ENCODE measurements at places on chromosomes 2 and 18.

DNA sequence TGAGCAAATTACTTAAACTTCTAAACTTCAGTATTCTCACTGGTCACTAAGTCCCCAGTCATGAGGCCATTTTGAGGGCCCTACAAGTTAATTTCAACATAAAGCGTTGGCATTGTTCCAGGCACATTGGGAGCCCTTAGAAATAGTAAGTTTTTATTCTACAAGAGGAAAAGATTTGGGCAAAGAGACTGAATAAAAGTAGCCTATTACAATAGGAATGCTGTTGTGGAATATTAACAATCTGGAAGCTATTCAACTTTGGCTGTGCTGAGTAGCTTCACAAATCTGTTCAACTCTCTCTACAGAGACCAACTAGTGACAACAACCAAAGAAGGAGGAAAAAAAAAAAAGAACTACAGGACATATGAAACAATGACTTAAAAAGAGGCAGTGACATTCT is 1287.5 kb upstream of the NXPH2 start:
- DNase-seq: no peak

- DNase-seq: no peak
These were observed 154.7 kb upstream of the HS6ST1 start for GRCh38 chr2:128473175-128474035.

GRCh38 chr2:233707940-233708644 is 4.6 kb upstream of the UGT1A5 start:
- DNase-seq: no peak

- DNase-seq: no peak
These were observed 382.7 kb upstream of the KLHL29 start for GRCh38 chr2:23002234-23002633.

DNA sequence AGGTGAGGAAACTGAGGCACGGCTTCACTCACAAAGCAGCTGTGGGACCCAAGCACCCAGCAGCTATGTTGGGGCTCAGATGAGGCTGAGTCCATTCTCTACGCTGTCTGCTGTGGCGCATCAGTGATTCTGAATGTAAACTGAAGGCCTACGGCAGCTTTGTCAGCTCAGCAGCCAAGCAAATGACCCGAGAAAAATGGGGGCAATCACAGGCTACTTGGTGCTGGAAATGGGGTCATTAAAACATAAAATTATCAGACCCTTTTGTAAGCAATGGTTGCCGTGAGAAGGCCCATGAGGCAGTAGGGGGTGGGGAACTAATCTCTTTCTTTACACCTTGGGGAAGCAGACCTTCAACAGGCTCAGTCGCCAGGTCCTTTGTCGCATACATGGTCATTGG is 84.0 kb upstream of the ZCCHC2 start:
- no peak for DNase-seq

DNA sequence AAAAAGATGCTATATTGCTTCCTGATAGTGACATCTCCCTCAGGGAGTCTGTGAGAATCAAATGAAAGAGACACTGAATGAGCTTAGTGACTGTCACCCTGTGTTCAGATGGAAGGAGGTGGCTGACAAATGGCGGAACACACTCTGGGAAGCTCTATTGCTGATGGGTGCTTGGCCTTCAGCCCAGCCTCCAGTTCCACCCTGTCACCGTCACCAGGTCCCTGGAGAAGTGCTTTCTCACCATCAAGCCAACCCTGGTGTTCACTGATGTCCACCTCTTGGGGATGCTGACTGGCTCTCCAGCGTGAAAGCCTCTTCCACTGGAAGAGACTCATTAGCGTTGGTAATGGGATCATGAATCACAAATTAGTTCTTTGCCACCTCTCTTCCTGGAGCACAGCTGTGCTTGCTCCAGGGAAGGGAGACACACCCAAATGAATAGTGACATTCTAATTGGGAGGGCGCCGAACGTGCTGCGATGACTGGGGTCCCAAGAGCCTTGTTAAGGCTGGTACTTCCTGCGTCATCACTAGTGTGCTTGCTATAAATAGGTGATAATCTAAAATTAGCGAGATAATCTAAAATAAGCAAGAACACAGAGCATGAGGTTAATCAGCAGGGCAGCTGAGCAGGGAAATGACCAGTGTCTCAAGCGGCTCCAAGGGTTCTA is 154.0 kb downstream of the CLIP4 start:
- DNase-seq: no peak

GRCh38 chr2:95023222-95023597 is 2.3 kb upstream of the MAL start:
- no peak for DNase-seq

GRCh38 chr18:79422022-79422782 is 26.5 kb downstream of the NFATC1 start:
- DNase-seq: no peak

GRCh38 chr2:224776795-224777558 is 60.8 kb upstream of the CCDC195 start:
- no peak for DNase-seq

DNA sequence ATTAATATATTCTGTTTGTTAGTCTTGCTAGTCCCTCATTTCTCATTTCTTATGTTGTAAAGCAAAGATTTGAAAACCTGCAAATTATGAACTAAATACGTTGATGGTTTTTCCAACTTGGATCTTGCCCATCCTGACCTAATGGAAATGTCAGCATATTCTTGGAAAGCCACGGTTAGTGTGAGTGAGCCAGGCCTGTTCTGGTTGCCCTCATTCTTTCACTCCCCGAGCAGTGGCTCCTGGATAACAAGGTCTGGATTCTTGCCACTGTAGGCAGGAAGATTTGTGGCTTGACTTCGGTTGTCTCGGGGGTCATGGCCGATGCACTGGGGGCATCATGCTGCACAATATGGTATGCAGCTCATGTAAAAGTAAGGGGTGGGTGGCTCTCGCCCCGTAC is 359.1 kb downstream of the MEIS1 start:
- DNase-seq: no peak

GRCh38 chr2:82852787-82853186 is 1606.3 kb downstream of the SUCLG1 start:
- no peak for DNase-seq

DNA sequence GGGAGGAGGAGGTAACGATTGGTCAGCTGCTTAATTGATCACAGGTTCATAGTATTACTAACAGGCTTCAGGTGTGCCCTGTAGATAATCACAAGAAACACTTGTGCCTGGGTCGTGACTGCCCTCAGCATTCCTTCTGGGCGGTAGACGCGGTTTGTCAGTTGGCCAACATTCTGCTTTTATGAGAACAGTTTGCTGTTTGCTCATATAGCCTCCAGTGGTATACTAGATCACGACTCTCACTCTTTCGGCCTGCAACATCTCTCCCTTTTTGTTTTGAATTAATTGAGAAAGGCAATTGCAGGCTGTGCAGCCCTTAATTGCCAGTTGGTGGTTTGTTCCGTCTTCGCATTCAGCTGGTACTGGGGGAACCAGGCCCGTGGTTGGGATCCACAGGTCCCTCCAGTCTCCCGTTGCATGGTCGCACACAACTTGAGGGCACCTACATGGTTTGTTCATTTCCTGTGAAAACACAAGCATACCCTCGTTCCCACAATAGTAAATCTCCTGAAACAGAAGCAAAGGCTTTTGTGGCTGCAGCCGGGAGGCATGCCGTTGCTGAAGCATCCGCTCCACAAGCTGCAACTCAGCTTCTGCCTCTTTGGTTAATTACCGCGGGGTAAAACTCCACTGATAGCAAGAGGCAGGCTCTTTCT is 30.3 kb upstream of the GPR17 start:
- DNase-seq: no peak

DNA sequence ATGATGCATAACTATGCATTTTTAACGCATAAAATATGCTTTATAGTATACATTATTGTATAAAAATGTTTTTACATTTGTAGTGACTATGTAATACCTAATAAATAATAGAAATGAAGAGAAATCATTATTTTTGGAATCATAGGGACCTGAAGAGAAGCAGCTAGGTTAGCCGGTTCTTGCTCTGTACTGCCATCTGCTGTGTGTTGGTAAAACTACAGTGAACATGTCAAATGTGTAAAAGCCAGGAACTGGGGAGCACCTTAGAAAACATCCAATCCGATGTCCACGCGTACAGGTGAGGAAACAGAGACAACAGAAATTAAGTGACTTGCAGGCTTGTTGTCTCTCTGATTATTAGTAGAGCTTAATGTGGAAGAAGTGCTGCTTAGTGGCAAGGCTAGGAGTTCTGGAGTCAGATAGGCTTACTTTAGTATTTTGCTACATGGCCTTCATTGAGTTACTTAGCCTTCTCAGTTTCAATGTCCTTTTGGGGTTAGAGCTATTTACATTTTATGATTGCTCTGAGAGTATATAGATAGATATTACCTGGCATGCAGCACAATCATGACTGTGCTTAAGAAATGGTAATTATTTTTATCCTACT is 386.5 kb downstream of the DLGAP1 start:
- peak; percentile 44 for DNase-seq

DNA sequence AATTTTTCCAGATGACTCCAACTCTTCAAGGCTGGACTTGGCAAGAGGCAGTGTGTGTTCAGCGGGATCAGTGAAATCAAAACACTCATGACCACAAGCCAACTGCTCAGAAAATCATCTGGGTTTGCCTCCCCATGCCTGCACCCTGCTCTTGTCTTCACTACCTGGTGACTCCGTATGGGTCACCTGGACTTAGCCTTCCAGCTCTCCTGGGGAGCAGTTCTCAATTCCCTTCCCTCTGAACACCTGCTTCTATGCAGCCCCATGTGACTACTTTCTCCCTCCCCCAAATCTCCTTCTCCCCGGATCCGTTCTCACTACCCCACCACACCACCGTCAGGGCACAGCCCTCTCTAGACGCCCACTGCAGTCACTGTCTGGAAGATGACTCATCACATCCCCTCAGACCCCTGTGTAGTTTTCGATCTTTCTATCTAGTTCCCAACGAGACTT is 130.2 kb upstream of the ID2 start:
- DNase-seq: no peak

DNA sequence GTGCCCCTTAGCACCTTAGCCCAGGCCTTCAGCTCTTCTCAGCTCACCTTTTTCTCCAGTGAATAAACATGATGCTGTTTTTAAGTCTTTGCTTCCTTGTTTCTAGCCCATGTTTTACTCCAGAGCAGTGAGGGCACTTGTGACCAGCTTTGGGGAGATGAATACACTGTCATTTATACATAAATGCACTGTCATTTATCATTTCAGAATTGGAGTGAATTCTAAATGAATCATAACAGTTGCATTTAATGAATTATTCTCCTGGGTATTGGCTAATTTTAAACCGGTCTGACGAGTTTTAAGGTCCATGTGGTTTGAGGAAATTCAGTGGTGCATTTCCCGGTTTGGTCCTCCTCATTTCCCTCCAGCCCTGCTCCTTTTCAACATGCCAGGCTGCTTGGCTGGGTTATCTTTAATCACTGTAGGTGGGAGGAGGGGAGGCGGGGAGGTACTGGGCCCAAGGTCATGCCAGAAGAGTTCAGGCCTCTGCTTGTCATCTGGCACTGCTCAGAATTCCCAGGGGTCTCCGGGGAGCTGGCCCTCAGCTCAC is 23.9 kb downstream of the PRKCE start:
- no peak for DNase-seq
